Upper lobe of right lung (tissue), 1 donor: ENCODE measurements at places on chromosomes 1 and 21. TPM values are rescaled to one million over a fixed set of nuclear protein-coding genes. Genes with fewer than 3 reads are reported as not detected.

Gene ATXN7L2
- total RNA-seq = 4.6 TPM

Gene UBE2U
- not detected for total RNA-seq

- no peak for DNase-seq
These were observed 15.5 kb downstream of the IFNGR2 start for GRCh38 chr21:33418691-33419090.

DNA sequence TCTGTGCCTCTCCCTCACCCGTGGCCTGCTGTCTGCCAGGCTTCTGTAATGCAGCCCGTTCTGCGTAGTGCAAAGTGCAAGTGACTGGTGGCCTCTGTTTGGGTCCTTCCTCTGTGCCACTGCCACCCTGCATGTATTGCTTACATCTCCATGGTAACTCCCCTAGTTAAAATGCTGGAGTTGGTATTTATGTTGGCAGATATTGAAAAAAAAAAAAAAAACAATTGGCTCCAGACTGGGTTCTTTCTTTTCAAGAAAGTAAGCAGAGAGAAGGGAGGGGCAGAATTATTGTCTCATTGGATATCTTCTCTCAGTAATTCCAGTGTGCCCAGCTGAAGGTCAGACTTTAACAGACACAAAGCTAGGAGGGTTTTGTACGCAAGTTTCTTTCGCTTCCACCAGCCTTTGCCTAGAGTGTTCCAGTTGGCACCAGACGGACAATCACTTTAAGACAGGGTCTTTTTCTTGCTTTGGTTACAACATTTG, 242.3 kb downstream of the PBX1 start:
- DNase-seq = no peak

GRCh38 chr1:77468257-77468948, 186.6 kb downstream of the AK5 start:
- DNase-seq = no peak
